ENCODE measurements at places on chromosomes 3 and 15.

- DNase-seq, result no peak
These were observed 56.5 kb downstream of the BSN start for GRCh38 chr3:49610666-49611280.

DNA sequence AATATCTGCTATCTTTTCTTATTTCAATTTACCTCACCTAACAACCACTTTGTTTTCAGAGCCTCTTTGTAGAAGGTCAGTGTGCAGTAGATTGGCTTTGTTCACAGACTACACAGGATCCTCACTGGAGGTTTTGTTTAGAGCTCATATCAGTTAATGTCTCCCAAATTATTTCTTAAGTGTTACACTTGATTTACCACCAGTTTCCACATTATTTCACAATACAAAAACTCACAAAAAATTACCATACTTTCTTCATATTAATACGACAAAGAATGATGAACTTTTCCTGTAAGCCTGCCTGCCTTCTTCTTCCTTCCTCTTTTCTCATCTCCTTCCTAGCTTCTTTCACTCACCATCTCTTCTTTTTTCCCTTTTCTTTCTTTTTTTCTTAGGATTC lies 133.3 kb downstream of the ALCAM start:
- DNase-seq, result no peak

- DNase-seq, result no peak
These were observed 699.6 kb downstream of the MCTP2 start for GRCh38 chr15:94930960-94931359.

- DNase-seq, result peak; percentile 2
These were observed 25.7 kb downstream of the ACAA1 start for GRCh38 chr3:38111201-38111600.

DNA sequence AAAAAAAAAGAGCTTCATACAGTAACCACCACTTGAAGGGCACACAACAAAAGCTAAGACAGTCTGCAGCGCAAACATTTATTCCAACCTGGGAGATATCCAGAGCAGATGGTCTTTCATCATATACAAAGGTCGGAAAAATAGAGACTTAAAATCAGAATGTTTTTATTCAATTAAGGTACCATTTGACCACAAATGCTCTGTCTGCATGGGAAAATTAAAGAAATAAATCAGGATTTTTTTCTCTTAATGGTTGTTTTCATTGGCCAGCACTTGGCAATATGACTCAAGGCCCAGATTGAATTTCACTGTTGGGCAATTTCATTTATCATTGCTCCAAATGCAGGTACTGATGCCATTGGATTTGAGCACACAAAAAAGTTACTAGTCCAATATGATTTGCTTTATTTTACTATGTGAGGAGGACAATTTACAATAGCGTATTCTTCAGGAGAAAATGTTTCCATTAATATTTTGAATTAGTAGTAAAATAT lies 145.9 kb upstream of the AGTR1 start:
- DNase-seq, result no peak

DNA sequence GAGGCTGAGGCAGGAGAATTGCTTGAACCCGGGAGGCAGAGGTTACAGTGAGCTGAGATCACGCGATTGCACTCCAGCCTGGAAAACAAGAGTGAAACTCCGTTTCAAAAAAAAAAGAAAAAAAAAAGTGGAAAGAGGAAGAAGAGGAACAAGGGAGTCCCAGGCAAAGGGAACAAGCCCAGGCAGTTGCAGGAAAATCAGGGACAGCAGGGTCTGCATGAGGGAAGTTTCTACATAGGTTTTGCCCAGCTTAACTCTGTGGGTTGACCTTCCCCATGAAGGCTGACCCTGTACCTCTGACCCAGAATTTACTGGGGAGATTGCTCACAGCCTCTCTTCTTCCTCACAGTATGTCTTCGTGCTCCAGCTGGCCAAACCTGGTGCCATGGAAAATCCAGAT lies 12.3 kb downstream of the RBP1 start:
- no peak for DNase-seq

GRCh38 chr3:12897381-12898289 lies 56.3 kb upstream of the RPL32 start:
- no peak for DNase-seq

DNA sequence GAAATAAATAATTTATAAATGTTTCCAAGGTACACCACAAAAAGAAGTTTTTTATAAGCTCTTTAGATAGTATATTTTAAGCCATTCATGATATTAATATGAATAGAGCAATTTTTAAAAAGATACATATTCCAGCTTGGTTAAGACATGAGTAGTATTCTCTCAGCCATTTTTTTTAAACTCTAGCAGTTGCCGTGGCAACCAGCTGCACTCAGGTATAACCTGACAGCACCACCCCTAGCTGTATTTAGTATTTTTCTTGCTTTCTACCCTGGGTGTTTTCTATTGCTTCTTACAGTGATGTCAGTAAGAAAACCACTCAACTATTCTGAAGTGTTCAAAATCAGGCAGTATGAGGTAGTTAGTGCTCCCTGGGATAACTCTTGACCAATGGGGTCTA lies 496.3 kb upstream of the CNTN3 start:
- no peak for DNase-seq

- DNase-seq, result no peak
These were observed at the start of gene CAV3 for GRCh38 chr3:8733332-8734094. Gene CAV3 (plus strand): TSS chr3:8733802. CDS start chr3:8733877, 75 bp downstream.

DNA sequence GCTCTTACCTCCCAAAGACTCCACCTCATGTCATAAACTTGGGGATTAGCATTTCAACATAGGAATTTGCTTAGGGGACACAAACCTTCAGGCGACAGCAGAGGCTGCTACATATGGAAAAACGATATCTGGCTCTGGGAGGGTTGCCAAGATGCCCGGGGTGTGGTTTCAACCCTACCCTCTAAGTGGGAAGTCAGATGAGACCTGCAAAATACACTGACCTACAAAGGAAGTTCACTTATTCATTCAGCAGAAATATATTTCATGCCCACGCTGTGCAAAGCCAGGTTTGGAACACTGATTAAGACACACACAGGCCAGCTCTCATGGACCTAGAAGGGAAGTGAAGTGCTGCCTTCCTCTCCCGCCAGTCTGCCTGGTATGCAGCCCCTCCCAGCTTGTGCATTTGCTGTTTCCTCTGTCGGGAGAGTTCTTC lies 239.3 kb downstream of the FEZF2 start:
- DNase-seq, result no peak

DNA sequence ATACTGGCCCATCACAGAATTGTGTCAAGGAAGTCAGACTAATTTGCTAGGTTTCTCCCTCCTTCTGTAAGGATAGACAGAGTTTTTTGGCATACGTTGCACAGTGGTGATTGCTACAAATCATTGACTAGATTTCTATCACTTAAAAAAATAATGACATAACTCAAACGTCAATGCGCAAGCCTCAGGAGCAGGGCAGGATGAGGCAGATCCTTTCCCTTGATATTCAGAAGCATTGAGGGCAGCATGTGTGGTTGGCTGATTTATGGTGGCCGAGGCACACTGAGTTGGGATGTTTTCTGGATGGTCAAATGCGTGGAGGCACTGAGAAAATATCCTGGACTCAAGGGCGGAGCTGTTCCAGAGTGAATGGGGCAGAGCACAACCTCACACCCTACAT lies 14.4 kb downstream of the THSD4 start:
- no peak for DNase-seq
